ENCODE measurements at places on chromosomes 1 and 21.

- DNase-seq: no peak
Measured at GRCh38 chr1:106681939-106682522, 374.4 kb upstream of the PRMT6 start.

DNA sequence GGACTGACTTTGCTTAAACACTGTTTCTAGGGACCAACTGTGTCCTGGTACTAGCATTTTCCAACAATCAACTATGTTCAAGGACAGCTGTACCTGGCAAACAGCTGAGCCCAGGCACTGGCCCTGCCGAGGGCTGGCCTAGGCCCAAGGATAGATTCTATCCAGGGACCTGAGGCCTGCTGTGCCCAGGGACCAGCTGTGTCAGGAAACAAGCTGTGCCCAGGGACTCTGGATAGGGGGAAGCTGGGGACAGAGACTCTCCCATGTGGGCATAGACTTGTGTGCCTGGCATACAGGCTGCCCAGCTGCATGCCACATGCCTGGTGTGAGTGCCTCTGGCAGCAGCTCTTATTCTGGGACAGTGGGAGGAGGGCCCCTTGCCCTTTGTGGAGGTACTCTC is 38.1 kb upstream of the POU3F1 start:
- DNase-seq: no peak

DNA sequence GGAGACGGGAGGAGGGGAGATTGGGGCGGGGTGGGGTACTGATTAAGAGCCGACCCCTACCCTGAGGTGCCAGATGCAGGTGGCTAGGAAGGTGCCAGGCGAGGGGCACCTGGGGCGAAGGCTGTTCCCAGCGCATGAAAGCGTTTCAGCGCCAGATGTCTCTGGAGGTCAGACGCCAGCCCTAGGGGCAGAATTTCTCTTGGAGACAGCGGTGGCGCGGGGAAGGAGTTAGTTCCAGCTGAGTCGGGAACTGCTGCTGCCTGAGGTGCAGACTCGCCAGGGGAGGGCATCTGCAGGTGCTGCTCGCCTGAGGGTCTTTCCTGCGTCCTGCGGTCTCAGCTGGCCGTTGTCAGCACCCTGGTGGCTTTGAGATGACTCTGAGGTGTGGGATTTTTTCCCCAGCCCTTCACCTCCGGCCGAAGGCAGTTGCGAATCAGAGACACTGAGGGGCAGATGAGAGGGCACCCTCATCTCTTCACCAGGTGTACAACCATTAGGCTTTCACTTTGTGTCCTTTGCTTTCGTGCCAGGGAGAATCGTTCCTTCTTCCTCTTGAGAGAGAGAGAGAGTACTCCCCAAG is 539 bp downstream of the CGN start:
- DNase-seq: peak; percentile 15

DNA sequence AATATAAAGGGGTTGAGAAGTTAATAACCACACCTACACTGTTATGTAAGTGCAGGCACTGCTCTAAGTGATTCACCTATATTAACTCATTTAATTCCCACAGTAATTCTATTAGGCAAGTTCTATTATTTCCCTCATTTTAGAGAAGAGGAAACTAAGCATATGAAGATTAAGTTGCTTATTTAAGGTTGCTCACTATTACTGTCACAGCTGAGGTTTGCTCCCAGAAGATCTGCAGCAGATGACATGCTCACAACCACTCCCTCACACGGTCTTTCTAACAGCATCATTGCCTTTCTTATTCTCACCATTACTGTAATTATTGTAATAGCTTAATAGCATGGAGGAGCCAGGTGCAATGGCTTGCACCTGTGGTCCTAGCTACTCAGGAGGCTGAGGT is 196.4 kb upstream of the GREM2 start:
- no peak for DNase-seq

- DNase-seq: no peak
Measured at GRCh38 chr1:205014783-205015182, 28.2 kb upstream of the CNTN2 start.

- DNase-seq: no peak
Measured at GRCh38 chr1:59664166-59664565, 150.6 kb upstream of the HOOK1 start.

GRCh38 chr1:225877580-225877979 is 4.6 kb downstream of the TMEM63A start:
- DNase-seq: no peak

DNA sequence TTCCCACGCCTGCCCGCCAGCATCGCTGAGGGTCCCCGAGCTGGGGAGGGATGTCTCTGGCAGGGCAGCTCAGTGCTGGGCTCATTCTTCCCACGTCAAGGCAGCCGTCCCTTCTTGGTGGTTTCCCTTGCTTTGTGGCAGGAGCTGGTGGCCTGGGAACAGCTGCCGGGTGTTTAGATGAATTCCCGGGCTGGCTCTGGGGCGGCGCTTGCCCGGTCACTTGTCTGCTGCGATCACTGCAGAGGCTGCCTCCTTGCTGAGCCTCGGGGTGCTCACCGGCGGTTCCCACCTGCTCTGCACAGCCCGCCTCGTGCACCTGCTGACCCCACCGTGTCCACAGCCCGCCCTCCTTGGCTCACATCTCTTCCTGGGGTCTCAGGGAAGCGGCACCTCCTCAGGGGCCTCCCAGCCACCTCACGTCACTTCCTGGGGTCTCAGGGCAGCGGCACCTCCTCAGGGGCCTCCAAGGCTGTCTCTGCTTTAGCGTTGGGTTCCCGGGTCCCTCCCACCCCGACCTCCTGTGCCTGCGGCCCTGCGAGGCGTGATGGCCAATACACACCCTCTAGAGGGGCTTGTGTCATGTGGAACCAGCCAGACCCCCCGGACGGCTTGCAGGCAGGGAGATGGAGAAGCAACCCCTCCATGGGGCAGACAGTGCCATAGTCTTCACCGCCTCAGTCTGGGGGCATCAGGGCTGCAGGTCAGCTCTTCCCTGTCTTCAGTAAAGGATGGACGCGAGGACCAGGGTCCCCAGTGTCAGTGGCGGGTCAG is 13.5 kb downstream of the COL18A1 start:
- no peak for DNase-seq

DNA sequence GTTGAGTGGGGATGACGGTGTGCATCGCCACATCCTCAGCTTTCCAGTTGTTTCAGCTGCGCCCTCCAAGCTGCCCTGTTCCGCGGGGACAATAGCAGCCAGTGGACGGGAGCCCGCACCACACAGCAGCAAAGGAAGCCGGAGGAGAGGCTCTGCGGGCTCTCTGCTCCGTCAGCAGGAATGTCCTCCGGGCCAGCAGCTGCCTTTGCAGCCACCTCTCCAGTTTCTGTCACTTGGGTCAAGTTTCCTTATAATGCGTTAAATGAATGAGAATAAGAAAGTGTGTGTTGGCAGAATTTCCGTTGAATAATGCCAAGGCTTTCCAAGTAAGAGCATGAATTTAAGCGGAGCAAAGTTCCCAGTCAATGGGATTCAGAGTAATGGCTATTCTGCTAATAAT is 263.3 kb downstream of the KIF26B start:
- no peak for DNase-seq

GRCh38 chr1:172547071-172547470 is 14.1 kb downstream of the SUCO start:
- no peak for DNase-seq

DNA sequence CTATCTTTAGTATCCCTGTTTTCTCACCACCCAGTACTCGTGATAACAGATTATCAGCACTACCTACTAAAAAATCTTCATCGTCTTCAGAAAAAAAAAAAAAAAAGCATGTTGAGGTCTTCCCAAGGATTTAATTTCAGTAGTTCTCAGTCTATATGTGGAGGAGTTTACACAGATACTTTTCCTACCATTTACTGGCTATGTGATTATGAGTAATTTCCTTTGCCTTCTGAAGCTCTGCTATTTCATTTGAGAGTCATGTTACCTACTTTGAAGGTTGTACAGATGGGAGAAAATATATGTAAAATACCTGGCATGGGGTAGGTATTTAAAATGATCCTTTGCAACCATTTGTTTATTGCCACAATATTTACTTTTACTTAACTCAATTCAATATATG is 399.7 kb downstream of the NEGR1 start:
- no peak for DNase-seq

DNA sequence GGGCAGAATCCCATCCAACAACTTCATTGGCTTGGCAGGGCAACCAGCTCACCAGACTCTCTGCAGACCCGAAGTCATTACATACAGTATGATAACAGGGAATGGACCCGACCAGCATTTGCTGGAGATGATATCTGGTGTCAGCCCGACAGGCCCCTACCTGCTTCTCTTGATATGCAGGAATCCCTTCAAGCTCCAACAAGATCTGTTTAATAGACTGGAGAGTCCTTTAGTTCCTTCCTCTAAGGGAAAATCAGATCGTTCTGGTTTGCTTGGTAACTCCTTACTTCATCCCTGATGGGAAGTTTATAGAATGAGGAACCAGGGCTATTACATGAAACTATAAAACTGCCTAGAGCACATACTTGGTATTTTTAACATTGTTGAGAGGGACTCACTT is 61.2 kb downstream of the EDARADD start:
- DNase-seq: no peak
